NCI-H1417 (cell line): ENCODE measurements at places on chromosomes 13 and 19.
A peak's percentile ranks its signal among the peaks of the same experiment; 100 is the strongest.

DNA sequence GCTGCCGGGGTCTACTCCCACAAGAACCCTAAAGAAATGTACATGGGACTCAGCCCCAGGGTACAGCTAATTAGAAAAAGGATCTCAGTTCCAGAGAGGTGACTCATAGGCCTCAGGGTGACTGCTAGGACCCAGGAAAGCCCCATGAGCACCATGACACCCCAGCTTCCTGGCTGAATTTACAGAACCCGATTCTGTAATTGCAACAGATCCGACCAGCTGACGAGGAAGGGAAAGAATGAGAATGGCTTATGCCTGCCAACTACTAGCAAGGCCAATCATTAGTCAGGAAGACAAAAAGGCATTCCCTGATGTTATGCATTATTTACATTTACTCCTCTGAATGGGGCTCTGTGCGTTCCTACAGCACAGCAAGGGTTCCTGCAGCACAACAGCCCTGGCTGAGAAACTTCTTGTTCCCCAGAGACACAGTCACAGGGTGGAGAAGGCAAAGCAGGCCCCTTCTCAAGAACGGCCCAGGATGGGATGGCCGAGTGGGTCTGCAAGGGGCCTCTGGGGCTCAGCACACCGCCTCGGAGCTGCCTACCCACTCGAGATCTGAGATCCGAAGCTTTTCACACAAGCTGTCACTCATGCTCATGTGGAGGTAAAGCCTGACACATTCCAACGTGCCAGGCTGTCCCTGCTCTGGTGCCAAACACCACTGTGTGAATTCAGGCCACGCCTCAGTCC is 27.2 kb downstream of the PBX4 start:
- DNase-seq = no peak

DNA sequence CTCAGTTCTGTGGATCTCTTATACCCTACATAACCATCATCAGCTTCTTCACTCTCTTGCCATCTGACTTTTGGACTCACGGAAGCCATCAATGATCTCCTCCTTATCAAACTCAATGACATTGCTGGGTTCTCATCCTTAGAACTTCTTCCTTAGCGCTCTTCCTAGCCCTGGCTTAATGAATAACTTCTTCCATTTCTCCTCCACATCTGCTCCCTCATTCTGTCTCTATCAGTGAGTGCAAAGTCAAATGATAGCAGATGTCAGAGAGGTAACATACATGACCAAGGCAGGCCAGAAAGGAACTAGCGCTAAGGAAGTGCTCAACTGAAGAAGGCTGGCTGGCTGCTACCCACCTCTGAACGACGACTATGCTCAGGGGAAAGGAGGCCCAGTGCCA is 449.8 kb downstream of the COG6 start:
- DNase-seq = no peak

- no peak for DNase-seq
These were observed 76.0 kb downstream of the CAB39L start for GRCh38 chr13:49367640-49368422.

DNA sequence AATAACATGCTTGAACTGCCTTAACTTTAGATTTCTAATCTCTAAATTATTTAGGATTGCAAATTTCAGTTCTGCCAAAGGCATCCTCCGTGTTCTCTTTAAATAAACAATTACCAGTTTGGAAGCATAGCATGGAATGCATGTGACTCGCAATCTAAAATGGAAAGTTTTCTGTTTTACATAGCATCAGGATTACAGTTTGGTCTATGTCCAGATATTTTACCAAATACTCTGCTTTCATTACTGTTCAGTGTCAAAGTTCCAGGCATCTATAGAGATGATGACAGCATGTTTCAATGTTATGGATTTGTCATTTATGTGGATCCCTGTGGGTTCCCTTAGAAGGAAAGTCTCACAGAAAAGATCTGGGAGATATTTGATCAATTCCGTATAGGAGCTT is 16.8 kb downstream of the FLT1 start:
- no peak for DNase-seq

DNA sequence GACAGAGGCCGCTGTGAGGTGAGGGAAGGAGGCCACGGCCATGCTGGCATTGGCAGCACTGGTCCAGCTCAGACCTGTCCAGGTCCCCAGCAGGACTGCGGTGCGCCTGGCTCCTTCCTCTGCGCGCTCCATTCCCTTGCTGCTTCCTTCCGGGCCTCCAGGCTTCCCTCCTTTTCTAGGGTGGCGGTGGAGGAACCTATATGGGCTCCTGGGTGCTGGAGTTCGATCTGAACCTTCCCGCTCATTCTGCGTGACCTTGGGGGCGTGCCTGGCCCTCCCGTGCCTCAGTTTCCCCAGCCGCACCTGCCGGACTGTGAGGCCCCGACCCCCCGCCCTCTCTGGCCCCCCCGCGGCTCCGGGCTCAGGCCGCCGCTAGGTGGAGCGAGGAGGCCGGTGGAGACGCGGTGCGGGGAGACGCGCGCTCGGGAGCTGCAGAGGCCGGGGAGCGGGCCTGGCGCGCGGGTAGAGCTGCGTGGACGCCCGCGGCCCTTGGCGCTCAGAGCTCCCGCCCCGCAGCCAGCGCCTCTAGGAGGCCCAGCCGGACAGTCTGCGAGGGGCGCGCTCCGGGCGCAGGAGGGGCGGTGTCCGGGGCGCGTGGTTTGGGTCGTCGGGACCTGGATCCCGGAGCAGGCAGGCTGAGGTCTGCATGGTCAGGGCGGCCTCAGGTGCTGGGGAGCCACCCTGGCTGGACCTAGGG is 29.9 kb downstream of the EFNA2 start:
- DNase-seq = peak; percentile 65

DNA sequence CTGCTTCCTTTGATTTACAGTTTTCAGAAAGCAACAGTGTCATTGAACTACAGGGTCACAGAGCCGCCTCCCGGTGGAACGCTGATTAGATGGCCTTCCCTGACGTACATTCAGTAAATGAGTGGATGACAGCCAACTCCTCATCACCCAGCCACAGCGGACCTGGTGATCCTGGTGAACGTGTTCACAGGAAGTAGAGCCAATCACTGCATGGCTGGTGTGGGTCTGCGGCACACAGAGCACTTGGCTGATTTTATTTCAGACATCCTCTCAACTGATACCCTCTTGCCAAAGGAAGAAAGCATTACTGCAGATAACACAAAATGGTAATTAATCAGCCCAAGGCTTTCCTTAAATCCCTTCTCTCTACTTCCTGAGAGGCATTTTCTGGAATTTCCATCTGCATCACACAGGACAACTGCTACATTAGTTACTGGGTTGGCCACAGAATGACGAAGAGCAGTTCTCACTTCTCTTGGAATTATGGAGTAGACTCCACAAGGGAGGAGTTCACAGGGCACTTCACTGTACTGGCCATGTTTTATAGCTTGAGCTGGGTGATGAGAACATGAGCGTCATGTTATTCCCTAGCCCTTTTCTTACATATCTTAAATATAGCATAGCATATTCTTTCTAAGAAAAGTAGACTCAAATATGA is 84.0 kb upstream of the SLC7A1 start:
- DNase-seq = no peak

DNA sequence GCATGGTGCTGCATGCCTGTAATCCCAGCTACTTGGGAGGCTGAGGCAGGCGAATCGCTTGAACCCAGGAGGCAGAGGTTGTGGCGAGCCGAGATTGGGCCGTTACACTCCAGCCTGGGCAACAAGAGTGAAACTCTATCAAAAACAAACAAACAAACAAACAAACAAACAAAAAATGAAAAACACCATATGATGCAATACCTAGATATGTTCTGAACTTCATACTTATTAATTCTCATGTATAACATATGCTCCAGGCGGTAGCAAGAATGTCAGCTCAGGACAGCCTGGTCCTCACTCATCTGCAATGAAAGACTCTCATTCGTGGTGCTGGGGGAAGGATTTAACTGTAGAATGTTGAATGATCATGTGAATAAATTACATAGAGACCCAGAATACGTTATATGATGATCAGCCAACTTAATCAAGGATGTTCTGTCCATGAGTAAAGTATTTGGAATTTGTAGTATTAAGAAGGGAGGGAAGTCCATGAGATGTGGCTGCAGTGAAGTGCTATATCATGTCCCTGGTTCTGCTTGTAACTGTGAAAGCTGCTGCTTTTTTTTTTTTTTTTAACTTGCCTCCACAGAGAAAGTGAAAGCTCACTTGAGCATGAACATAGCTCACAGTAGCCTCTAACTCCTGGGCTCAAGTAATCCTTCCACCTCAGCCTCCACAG is 206.8 kb downstream of the UQCRFS1 start:
- DNase-seq = no peak

- no peak for DNase-seq
These were observed 209.5 kb upstream of the IPO5 start for GRCh38 chr13:97743938-97744337.

- no peak for DNase-seq
These were observed 1.2 kb upstream of the NFILZ start for GRCh38 chr19:8629184-8629583.

DNA sequence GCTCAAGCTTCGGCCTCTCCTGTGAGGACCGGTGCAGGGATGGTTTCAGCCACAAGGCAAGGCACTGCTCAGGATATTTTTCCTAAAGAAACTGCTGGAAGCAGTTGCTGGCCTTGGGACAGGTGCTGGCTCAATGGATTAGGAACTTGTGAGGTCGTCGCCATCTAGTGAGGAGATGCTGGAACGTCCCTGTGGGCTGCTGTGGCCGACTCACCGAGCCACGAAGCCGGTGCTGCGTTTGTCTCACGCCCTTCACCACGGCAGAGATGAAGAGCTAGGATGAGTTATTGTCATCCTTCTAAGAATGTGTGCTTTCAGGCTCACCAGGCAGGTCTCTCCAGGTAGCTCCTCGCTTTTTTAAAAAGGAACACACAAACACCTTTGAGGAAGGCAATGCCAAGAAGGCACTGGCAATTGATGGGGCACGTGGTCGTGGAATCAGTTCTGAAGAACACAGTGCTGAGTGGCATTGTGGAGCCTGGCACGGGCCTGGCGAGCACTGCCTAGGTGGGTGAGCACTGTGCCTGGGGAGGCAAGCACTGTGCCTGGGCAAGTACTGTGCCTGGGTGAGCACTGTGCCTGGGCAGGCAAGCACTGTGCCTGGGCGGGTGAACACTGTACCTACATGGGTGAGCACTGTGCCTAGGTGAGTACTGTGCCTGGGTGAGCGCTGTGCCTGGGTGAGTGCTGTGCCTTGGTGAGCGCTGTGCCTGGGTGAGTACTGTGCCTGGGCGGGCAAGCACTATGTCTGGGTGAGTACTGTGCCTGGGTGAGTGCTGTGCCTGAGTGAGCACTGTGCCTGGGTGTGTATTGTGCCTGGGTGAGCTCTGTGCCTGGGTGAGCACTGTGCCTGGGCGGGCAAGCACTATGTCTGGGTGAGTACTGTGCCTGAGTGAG is 140.4 kb downstream of the TEX29 start:
- DNase-seq = peak; percentile 70

DNA sequence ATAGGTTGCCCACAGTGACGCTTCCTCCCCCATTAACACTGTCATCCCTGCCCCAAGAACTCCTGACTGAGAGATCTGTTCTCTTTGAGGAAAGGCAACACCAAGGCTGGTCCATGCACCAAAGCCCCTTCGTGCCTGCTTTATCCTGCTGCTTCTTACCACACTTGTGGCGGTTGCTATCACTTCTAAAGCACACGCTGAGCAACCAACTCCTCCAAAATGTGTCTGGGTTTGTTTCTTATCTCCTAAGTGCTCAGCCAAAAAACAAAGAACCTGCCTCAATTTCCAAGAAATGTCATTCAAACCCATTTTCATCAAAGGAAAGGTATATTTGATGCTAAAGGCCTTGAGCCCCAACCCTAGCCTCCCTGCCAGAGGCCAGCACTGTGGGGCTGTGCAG is 14.6 kb downstream of the ATP7B start:
- DNase-seq = no peak

DNA sequence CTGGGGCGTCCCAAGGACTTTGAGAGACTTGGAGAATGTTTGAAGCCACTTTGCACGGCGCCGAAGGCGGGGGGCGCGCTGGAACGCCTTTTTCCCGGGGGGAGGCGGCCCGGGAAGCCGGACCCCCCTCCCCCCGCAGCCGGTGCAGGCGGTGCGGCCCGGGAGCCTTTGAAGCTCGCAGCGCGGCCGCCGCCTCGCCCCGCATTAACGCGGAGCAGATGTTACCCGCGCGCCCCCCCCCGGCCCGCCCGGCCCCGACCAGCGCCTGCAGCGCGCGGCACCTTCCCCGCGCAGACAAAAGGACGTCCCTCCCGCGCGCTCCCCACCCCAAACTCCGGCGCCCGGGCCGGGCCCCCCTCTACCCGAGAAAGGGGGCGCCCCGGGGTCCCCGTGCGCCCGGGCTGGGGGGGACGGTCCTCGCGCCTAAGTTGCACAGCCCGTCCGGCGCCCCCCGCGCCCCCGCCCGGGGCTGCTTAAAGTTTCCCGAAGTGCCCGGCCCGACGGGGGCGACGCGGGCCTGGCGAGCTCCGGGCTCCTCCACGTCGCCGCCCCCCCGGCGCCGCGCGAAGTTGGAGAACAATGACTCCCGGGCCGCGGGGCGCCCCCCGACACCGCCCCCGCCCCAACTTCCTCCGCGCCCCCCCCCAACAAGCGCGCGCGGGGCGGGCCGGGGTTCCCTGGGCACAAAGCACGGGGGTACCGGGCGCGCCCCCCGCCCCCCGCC is 685 bp downstream of the TCF3 start:
- DNase-seq = peak; percentile 28

GRCh38 chr13:22090106-22090505 is 419.2 kb downstream of the FGF9 start:
- DNase-seq = no peak

- DNase-seq = no peak
These were observed 305.3 kb downstream of the TEX29 start for GRCh38 chr13:111625526-111626315.

DNA sequence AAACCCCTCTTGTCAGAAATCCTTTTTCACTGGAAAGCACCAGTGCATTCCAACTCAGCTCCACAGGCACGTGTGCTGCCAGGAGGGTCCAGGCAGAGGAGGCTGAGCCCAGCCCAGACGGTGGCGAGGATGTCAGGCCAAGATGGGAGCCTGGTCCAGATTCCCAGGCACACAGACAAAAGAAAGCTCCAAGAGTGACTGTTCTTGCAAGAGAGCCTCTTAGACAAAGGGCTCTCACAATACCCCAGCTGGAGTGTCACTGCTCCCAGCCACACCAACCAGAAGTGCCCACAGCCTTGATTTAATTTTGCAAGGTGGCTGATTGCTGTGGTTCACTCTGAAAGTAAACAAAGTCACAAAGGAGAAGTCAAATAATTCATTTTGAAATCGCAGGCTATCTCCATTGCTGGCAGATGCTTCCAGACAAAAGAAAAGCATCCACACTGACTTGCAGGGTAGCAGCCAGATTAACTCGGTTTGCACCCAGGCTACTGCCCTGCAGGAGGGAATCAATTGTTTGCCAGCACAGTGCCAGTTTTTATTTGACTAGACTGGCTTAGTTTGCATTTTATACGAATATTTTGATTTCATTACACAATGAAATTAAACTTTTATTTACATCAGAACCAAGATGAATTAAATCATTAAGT is 95.1 kb downstream of the RAB20 start:
- peak; percentile 85 for DNase-seq
